Tibial artery (tissue), 4 donors: ENCODE measurements at places on chromosomes 7 and 10.
A peak's percentile ranks its signal among the peaks of the same experiment; 100 is the strongest.

DNA sequence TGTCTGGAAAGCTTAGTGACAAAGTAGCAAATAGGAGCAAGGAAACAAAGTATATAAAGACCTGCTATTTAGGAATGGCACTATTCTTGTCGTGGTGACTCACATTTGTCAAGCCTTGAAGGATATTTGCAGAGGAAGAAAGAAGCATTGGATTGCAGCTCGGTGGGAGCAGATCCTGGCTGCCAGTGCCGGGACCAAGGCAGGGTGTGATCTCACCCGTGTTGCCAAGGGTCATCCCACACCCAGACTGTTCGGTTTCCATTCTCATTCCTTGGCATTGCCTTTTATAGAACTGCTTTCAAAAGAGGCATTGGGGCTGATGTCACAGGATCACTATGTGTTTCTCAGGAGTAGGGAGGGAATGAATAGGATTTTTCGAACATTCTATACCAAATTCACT, 176.2 kb downstream of the GALNT17 start:
- DNase-seq = peak; percentile 89

- no peak for DNase-seq
Measured at GRCh38 chr10:22652988-22653481, 61.3 kb downstream of the PIP4K2A start.

DNA sequence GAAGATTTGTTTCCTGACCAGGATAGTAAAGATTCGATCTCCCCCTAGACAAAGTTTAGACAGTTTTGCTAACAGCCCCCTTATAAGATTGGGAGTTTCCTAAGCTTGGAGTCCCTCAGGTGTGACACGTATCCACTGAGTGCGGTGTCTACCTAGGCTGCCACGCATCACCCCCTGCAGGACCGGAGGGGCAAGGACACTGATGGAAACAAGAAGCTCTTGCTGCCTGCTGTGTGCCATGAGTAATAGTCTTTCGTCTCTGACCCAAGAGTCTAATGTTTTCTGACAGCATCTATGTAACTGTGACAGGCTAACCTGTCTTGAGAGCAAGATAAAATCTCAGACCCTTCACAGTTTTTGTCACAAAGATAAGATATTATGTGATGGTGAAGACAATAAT, 173.5 kb downstream of the SEMA3E start:
- no peak for DNase-seq

DNA sequence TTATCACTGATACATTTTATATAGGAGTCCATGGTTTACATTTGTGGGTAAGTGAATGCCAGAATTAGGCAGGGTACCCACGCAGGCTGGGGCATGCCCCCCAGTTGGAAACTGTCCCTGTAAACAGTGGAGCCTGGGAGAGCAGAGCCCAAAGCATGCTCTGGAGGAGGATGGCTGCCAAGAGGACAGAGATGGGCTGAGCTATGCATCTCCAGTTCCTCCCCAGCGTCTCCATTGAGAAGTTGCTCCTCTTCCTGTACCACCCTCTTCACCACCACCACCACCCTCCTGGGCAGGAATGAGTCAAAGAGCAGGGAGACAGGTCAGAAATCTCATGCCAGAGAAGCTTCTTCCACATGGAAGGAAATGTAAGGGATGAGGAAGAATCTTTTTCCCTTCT, 67.7 kb upstream of the KMT2E start:
- no peak for DNase-seq

- no peak for DNase-seq
Measured at GRCh38 chr10:113003052-113003451, 53.0 kb downstream of the TCF7L2 start.

DNA sequence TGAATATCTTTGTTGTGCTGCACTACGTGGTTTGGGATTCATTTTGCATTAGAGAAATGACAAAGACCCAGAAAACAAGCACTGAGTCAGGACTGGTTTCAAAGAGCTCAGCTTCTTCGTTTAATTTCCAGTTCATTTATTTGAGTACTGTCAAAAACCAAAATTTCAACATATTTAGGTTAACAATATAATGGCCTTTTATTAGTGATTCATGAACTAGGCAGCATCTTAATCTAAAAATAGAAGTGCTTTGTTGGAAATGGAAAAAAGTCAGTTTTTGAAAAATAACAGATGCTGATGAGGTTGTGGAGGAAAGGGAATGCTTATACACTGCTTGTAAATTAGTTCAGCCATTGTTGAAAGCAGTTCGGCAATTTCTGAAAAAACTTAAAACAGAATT, 856.4 kb downstream of the LRMDA start:
- no peak for DNase-seq

DNA sequence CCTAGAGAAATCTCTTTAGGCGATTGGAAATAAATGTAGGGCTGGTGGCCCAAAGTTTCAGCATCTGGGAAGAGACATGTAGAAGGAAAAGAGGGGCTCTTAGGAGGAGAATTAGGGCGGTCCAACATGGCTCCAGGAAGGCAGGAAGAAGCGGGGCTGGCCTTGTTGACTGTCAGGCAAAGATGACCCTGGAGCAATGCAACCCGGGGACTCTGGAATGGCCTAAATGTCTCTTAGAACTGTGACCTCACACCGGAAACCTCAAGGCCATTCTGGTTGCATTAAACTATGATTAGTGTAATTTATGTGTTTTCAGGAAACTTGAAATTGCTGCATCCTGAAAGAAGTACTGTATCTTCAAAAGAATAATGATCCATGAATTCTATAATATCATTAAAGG, 66.8 kb downstream of the NRP1 start:
- DNase-seq = no peak

DNA sequence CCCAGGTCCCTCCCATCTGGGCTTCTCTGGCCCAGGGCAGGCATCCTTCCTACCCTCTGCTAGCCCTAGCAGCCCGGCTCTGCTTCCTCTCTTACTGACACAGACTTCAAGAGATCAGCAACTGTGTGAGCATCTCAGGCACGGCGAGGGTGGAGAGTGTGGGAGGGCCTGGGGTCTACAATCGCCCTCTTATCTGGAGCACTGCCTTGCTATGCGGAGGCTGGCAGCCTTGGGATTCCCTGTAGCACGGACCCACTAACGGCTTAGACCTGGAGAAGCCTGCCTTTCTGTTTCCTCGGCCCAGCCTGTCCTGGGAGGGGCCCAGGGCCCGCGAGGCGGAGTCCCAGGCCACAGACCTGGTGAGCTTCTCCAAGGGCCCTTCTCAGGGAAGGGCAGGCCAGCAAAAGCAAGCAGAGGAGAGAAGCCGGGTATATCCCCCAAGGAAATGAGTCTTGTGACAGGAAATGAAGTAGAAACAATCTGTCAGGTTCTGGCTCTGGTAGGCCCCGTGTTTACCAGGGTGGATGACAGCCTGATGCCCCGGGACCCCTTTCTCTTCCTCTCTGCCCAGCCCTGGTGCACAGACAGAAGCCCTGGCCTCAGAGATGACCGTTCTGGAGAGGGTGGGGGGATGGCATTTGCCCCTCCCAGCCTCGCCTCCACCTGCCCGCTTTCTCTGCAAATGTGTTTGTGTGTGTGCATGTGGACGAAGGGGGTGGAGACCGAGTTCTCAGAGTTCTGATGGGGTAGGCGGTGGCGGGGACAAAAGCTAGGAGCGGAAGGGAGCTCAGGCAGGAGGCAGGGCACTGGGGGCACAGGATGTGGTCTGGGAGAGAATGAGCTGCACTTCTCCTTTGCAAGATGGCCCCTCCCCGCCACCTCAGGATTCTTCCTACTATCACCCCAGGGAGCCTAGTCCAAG, 2.5 kb downstream of the LRCH4 start:
- peak; percentile 74 for DNase-seq

GRCh38 chr10:44384601-44385025, 284 bp downstream of the CXCL12 start:
- DNase-seq = no peak

- no peak for DNase-seq
Measured at GRCh38 chr7:84162584-84162983, 32.0 kb downstream of the SEMA3A start.

- no peak for DNase-seq
Measured at GRCh38 chr10:128077155-128077875, 48.9 kb downstream of the MKI67 start.

- no peak for DNase-seq
Measured at GRCh38 chr7:1322240-1323110, 89.8 kb downstream of the UNCX start.

- DNase-seq = no peak
Measured at GRCh38 chr10:121854809-121855445, 72.9 kb downstream of the ATE1 start.

GRCh38 chr10:43982250-43982649, 333.6 kb upstream of the ZNF32 start:
- no peak for DNase-seq

GRCh38 chr7:114084472-114085312, 165.9 kb upstream of the PPP1R3A start:
- DNase-seq = no peak

GRCh38 chr7:155422151-155422550, 35.8 kb upstream of the EN2 start:
- no peak for DNase-seq

DNA sequence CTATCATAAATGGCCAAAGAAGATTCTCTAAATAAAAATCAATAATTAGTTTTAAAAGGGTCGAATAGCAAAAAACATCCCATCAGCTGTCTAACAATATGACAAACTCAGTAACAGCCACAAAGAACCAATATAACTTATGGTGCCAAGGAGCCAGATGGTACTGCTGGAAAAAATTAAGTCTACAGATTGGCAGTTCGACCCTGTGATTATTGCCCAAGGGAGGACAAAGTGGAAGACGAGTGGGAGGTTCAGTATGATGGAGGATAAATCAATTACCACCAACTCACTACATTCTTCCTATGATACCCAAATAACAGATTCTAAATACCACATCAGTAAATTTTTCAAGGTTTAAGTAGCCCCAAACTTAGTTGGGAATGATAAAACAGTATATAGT, 49.0 kb downstream of the SKAP2 start:
- no peak for DNase-seq

DNA sequence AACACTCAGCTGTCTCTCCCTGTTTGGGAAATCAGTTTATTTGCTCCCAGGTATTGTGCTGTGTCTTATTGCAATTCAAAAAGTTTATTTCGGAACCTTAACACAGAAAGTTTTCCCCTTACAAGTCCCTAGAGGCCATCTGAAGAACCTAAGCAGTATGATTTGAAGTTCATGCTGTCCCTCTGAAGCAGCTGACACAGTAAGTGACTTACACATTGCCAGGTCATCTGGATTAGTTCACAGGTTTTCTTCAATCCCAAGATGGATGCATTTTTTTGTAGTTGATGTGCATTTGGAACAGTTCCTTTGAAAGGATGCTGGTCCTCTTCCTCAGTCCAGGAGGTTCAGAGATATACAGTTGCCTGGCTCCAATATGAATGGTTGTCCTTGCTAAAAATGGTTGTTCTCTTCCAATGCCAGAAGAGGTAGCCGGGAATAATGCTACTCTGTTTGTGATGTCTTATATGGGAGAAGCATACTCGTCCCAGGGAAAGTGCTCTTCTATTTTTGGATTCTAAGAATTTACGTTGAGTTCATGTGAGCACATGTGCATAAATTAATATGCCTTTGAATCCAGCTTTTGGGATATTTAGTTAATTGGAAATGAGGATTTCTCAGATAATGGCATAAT, 183.5 kb upstream of the PHYHIPL start:
- DNase-seq = no peak

DNA sequence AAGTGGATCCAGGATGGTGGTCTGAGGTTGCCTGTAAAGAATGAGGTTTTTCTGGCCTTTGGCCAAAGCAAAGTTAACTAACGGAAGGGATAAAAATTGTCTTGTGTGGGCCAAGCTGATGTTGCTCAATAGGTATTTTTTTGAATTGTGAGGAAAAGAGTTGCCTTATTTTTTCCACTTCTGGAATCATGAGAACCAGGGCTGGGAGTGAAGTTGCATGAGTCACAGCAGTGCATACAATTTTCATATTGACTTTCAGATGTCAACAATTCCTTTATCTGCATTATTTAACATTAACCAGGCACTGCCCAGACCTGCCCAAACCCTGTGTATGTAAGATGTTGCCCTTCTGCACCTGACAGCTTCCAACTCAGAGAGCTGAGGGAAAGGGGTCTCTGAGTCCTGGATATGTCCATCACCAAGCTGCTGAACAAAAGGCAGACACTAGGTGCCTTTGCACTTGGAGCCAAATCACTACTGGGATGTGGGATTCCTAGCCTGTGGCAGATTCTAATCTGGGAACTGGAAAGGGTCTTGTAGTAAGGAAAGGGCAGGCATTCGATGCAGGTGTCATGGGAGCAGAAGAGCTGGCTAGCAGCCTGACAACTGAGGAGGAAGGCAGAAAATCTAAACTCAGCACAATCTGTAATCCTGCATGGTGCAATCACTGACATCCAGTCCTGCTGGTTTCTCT, 52.3 kb upstream of the SLC35B4 start:
- DNase-seq = no peak

DNA sequence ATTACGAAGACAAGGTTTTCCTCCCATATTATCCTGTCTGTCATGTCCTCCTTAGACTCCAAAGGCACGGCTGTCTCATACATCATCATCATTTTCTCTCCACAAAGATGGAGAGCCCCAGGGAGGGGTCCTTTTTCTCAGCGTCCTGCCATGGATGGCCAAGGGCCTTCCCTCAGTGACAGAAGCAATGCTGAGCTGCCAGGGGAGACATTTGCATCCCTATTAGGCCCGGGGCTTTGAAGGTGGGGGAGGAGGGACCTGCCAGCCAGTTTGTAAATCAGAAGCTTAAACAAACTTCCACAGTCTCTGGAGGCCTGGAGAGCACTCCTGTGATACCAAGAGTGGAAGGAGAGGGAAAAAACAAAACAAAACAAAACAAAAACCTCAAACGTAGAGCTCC, 112.4 kb upstream of the ADO start:
- no peak for DNase-seq

GRCh38 chr10:55232553-55232952, 431.5 kb upstream of the PCDH15 start:
- DNase-seq = no peak

DNA sequence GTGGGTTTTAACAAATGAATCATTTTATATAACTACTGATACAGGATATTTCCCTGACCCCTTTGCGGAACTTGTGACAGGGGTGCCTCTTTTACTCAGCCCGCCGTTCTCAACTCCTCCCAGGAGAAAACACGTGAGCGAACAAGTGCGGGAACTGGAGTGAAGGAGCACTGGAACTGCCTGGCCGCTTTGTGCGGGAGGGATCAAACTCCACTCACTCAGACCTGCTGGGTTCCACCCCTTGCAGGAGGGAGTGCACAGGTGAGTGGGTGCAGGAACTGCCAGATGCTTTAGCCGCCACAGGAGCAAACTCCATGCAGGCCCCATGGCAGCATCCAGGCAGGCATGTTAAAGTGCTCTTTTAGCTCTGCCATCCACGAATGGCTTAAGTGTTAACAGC, 513.4 kb upstream of the GRM3 start:
- no peak for DNase-seq

- DNase-seq = no peak
Measured at GRCh38 chr7:115273139-115273772, 351.4 kb downstream of the MDFIC start.

DNA sequence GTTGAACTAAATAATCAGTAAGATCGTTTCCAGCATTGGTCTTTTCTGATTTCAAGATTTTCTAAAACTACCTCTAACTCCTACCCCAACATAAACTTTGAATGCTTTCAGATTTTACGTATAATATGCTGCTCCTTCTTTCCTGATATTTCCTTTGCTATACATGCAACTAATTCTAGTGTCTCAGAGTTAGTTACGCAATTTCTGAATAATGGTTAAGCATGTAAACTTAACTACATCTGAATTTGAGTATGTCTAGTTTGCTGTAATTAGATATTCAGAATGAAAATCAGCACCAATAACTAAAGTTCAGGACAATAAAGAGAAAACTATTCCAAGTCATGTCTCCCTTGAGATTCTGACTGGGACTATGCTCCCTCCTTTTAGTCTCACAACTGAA, 71.0 kb downstream of the SEMA3C start:
- DNase-seq = no peak
